ENCODE measurements at places on chromosomes 2 and 18. TPM values are rescaled to one million over a fixed set of nuclear protein-coding genes. Genes with fewer than 3 reads are reported as not detected.

CHMP1B gene
- 32.9 TPM for total RNA-seq

AMER3 gene
- not detected for total RNA-seq

CRYBA2 gene
- total RNA-seq, result not detected

EMX1 gene
- total RNA-seq, result not detected

UPP2 gene
- total RNA-seq, result not detected

FAM237A gene
- total RNA-seq, result not detected

RGPD3 gene
- 0.39 TPM for total RNA-seq

DLX1 gene
- total RNA-seq, result 4.9 TPM

ATP5MC3 gene
- 424 TPM for total RNA-seq

SCN9A gene
- 11.5 TPM for total RNA-seq

MTLN gene
- total RNA-seq, result 93.0 TPM

DAW1 gene
- 0.16 TPM for total RNA-seq

ADCYAP1 gene
- total RNA-seq, result not detected

MEP1B gene
- total RNA-seq, result not detected

FBLN7 gene
- total RNA-seq, result not detected

KCNK3 gene
- not detected for total RNA-seq

GKN1 gene
- not detected for total RNA-seq

EEF1B2 gene
- total RNA-seq, result 474 TPM

PLA2R1 gene
- 1.9 TPM for total RNA-seq

RNF125 gene
- not detected for total RNA-seq

CHRNG gene
- not detected for total RNA-seq

KCNE4 gene
- 3.1 TPM for total RNA-seq

PLGLB2 gene
- total RNA-seq, result not detected

AKAIN1 gene
- total RNA-seq, result not detected

COX5B gene
- 275 TPM for total RNA-seq

CHST9 gene
- total RNA-seq, result not detected

ACKR3 gene
- total RNA-seq, result 8.5 TPM

SP110 gene
- total RNA-seq, result 13.9 TPM

DSEL gene
- total RNA-seq, result 5.7 TPM

MRPL53 gene
- total RNA-seq, result 30.4 TPM

POU3F3 gene
- total RNA-seq, result 0.11 TPM

UGT1A3 gene
- not detected for total RNA-seq

WIPF1 gene
- 28.3 TPM for total RNA-seq

RBM44 gene
- total RNA-seq, result 0.08 TPM

LHCGR gene
- not detected for total RNA-seq

NDUFV2 gene
- 160 TPM for total RNA-seq

CROCC2 gene
- not detected for total RNA-seq

ARHGEF33 gene
- total RNA-seq, result not detected

CMPK2 gene
- 0.55 TPM for total RNA-seq

RPE gene
- total RNA-seq, result 87.3 TPM

STAM2 gene
- total RNA-seq, result 50.7 TPM

EGR4 gene
- not detected for total RNA-seq

TSGA10 gene
- 2.2 TPM for total RNA-seq

CTDSP1 gene
- 45.7 TPM for total RNA-seq

STPG4 gene
- total RNA-seq, result not detected

CAPG gene
- total RNA-seq, result 1.4 TPM

IER3IP1 gene
- 45.3 TPM for total RNA-seq

RTKN gene
- 5.6 TPM for total RNA-seq

PKDCC gene
- 60.1 TPM for total RNA-seq

IL36A gene
- not detected for total RNA-seq

COL4A3 gene
- not detected for total RNA-seq

APCDD1 gene
- total RNA-seq, result not detected

KHK gene
- total RNA-seq, result 0.11 TPM

RANBP2 gene
- total RNA-seq, result 44.6 TPM

MROH2A gene
- total RNA-seq, result not detected

CDH20 gene
- total RNA-seq, result not detected

RAPGEF4 gene
- 0.13 TPM for total RNA-seq

COL3A1 gene
- total RNA-seq, result 1,297 TPM

PTGR3 gene
- 17.4 TPM for total RNA-seq

LRP1B gene
- total RNA-seq, result 0.08 TPM

Measured in SJSA1 (cell line).